Endodermal cell (in vitro differentiated cells): ENCODE measurements at places on chromosomes 2 and 18. TPM values are rescaled to one million over a fixed set of nuclear protein-coding genes. Genes with fewer than 3 reads are reported as not detected.

The KCNF1 gene
- 4.7 to 16.7 TPM (median 5.2 TPM) in 3 replicates for total RNA-seq

The PPM1G gene
- total RNA-seq, result 124 and 129 TPM in 2 replicates

The SNED1 gene
- 0.49 to 0.82 TPM (median 0.66 TPM) in 3 replicates for total RNA-seq

DNA sequence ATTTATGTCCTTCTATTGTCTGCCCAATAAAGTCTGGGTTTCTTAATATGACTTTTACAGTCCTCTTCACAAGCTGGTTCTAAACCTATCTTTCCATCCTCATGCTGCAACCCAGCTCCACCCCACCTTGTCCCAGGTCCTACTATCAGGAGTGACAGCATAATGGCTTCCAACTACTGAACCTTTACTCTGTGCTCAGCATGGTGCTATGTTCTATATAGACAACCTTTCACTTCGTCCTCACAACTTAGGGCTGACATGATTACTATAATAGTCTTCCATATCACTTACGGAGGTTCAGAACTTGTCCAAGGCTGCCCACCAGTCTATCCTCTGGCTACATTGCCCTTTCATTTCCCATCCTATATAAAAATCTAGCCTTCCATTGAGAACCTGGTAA is 256.8 kb downstream of the ALK start:
- no peaks in the 10 kb centered on the region for H3K36me3 ChIP-seq
- no peak overlapping the region for H3K27ac ChIP-seq
- DNase-seq, result no peak
- no peaks in the 10 kb centered on the region for H3K4me1 ChIP-seq

DNA sequence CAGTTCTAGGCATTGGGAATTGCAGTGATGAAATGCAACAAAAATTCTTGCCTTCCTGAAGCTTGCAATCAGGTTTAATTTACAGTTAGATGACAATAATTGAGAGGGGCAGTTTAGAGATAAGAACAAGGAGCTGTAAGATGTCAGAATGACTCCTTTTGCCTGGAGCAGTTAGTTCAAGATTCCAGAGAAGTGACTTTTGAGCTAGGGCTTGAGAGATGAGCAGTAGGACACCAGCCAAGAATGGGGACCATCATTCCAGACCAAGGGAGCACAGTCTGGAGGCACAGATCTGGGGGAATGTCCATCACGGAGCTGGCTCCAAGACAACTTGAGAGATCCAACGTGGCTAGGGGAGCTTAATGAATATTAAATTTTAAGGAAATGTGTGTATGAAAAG is 26.8 kb downstream of the CACNB4 start:
- H3K4me3 ChIP-seq, result no peak overlapping the region
- H3K36me3 ChIP-seq, result no peaks in the 10 kb centered on the region
- no peaks in the 10 kb centered on the region for H3K27me3 ChIP-seq
- H3K27ac ChIP-seq, result no peak overlapping the region
- DNase-seq, result no peak

DNA sequence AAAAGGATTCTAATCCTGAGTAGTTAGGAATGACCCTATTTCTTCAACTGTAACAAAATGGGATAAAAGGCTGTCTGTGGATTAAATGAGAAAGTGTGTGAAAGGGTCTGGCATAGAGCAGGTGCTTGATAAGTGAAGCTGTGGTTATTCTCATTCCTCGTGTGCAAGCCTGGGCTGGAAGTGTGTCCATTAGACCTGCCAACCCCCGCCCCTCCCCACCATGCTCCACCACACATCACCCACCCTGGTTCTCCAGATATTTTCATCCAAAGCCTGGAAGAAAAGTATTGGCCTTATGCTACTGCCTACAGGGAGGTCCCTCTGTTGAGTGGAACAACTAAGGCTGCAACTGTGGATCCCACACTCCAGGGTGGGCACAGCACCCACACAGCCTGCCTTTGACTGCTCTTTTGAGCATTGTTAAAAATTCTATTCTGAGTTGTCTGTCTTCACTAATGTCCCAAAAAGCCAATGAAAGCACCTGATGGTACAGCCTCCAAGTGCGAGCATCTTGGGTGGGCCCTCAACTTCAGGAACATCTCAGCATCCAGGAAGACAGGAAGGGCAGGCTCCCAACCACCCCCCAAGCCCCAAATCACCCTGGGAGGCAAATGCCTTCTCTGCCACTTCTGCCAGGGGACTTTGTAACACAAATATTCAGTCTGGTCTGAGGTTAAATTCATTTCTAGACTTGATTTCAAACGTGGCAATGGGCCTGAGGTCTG is 102.8 kb upstream of the PPP1CB start:
- H3K36me3 ChIP-seq, result no peaks in the 10 kb centered on the region
- no peak overlapping the region for H3K4me3 ChIP-seq
- H3K27me3 ChIP-seq, result no peaks in the 10 kb centered on the region

DNA sequence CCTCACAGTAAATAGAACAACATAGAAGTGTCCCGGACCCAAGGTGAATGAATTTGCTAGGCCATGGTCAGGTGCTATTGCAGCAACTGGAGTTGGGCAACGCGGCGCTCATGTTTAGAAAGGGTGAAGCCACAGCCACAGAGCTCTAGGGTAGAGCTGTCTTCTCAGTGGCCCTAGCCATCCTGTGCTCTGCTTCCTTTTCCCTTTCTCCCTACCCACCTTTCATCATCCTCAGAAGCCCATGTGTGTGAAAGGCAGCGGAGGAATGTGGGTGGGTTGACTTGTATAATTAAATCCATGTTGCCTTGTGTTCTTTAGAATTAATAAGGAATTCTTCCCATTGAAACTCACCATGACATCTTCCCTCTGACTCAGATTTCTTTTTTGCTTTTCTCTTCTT is 336.7 kb downstream of the OSR1 start:
- no peaks in the 10 kb centered on the region for H3K27me3 ChIP-seq
- H3K4me1 ChIP-seq, result no peaks in the 10 kb centered on the region
- no peak overlapping the region for H3K27ac ChIP-seq
- no peaks in the 10 kb centered on the region for H3K36me3 ChIP-seq

DNA sequence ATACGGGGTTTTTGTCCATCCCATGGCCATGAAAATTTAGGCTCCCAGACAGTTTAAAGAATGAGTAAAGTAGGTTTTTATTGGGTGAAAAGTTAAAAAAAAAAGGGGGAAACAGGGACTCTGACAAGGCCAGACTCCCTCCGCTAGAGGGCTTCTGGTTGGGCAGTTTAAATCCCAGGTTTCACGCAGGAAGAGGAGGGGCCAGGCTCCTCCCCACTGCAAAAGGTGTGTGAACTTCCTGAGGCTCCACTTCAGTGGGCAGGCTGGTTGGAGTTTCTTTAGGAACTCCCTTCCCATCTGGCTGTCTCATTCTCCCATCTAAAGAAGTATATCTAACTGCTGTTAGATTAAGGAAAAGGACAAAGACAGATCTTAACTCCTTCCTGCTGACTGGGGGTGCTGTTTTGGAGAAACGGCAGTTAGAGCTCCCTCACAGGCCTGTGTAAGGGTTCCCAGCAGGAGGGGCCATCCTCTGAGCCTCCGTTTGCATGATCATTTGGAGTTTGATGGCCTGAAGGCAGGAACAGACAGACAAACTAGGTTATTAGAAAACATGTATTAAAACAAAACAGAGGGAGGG is 1160.7 kb downstream of the CNTNAP5 start:
- H3K27me3 ChIP-seq, result no peaks in the 10 kb centered on the region
- H3K4me1 ChIP-seq, result no peaks in the 10 kb centered on the region
- H3K36me3 ChIP-seq, result no peaks in the 10 kb centered on the region
- DNase-seq, result peak; percentile 58

GRCh38 chr18:27138079-27138478 is 47.0 kb downstream of the CHST9 start:
- peak overlapping the region; percentile 54 for H3K4me3 ChIP-seq
- H3K36me3 ChIP-seq, result no peaks in the 10 kb centered on the region
- H3K27ac ChIP-seq, result no peak overlapping the region
- DNase-seq, result no peak
- peaks cover 11% of the 10 kb centered on the region for H3K4me1 ChIP-seq

GRCh38 chr18:31402026-31402373 is 25.4 kb downstream of the DSG4 start:
- no peaks in the 10 kb centered on the region for H3K4me1 ChIP-seq
- H3K36me3 ChIP-seq, result no peaks in the 10 kb centered on the region
- H3K27me3 ChIP-seq, result no peaks in the 10 kb centered on the region
- DNase-seq, result no peak
- H3K4me3 ChIP-seq, result no peak overlapping the region

GRCh38 chr2:25340181-25340921 is 1.4 kb downstream of the DNMT3A start:
- DNase-seq, result no peak
- peaks cover 16% of the 10 kb centered on the region for H3K27me3 ChIP-seq
- no peaks in the 10 kb centered on the region for H3K36me3 ChIP-seq

DNA sequence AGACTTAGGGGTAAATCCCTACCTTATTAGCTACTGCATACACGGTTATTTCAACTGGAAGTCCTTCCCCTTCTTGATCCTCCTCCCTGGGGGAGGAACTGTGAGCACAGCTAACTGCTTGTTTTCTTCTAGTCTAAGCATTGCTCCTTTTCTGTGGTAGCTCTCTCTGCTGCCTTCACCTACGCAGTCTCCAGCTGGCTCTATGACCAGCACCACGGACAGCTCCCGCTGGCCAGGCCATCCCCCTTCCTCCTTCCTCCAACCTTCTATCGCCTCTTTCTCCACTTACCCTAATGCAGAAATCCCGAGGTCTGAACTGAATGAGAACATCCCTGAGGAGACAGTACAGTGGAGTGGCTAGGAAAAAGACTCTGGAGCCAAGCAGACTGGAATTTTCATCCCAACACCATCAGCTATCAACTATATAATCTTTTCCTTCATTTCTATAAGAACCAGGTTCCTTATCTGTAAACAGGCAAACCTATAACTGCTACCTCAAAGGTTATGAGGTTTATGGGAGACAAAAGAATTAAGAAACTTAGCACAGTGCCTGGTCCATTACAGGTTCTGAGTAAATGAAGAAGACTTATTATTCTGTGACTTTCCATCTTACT is 4.7 kb upstream of the CFAP65 start:
- H3K27me3 ChIP-seq, result peaks cover 77% of the 10 kb centered on the region

DNA sequence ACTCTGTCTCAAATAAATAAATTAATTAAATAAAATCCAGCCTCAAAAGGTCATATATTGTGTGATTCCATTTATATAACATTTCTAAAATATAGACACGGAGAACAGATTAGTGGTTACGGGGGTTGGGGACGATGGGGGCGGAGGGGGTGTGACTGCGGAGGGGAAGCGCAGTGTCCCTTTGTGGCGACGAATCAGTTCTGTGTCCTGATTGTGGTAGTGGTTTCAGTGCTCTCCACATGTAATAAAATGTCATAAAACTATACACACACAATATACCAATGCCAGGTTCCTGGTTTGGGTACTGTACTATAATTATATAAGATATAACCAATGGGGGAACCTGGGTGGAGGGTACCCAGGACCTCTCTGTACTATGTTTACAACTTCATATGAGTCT is 186.4 kb downstream of the ANAPC1 start:
- H3K27me3 ChIP-seq, result no peaks in the 10 kb centered on the region
- peaks cover 3% of the 10 kb centered on the region for H3K4me1 ChIP-seq
- H3K36me3 ChIP-seq, result no peaks in the 10 kb centered on the region
- peak; percentile 13 for DNase-seq
- H3K27ac ChIP-seq, result no peak overlapping the region

DNA sequence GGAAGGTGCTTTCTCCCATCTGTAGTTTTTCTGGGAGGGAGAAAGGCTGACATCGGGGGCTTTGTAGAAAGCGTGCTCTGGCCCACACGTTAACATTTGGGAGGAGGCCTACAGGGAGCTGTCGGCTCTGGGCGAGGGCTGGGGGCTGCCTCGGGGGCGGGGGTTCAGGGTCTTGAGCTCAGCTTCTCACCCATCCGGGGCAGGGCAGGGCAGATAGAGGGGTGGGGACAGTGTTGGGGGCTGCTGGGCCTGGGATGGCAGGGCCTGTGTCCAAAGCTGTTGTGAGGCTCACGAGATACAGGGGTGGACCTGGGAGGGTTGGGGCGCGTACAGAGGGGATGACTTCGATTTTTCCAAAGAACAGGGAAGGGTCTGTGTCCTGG is 27.0 kb downstream of the NFATC1 start:
- DNase-seq, result no peak
- no peaks in the 10 kb centered on the region for H3K27me3 ChIP-seq
- H3K4me1 ChIP-seq, result no peaks in the 10 kb centered on the region
- H3K27ac ChIP-seq, result no peak overlapping the region
- no peak overlapping the region for H3K4me3 ChIP-seq

- H3K4me1 ChIP-seq, result peaks cover 66% of the 10 kb centered on the region
- peak overlapping the region; percentile 79 for H3K27ac ChIP-seq
- H3K4me3 ChIP-seq, result no peak overlapping the region
These were observed 61.8 kb downstream of the CDH2 start for GRCh38 chr18:28115149-28115550.

DNA sequence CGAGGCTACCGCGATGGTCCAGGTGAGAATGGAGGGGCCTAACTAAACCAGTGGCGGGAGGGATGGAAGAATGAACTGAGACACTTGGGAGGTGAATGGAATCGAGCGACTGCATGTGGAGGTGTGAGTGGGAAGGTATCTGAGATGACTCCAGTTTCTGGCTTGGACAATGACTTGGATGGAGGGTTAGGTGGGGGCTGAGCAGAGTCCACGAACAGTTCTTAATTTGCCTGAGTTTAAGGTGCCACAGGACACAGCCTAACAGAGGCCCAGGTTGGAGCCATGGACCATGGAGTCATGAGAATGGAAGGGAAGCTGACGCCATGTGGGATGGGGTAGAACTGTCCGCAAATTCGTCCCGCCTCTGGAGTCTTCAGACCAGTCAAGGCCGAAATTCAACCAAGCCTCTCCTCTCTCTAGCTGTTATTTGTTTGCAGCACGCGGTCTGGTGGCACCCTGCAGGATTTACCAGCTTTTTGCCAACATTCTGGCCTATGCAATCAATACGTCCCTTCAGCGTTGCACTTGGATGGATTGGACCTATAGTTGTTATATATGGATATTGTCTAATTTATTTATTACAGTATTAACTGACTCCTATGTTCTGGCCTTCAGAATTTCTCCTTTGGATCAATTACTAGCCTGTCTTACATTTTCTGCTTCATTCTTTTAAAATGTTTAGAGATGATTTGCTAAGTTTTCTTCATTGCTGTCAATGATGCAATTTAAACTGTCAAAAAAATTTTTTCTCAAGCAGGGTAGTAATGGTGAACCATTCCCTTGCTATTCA is 940 bp upstream of the BOLA3 start:
- H3K27ac ChIP-seq, result no peak overlapping the region
- H3K27me3 ChIP-seq, result no peaks in the 10 kb centered on the region
- peaks cover 30% of the 10 kb centered on the region for H3K36me3 ChIP-seq
- H3K4me3 ChIP-seq, result peak overlapping the region; percentile 78
- no peak for DNase-seq

- no peaks in the 10 kb centered on the region for H3K36me3 ChIP-seq
- no peak overlapping the region for H3K4me3 ChIP-seq
- no peak overlapping the region for H3K27ac ChIP-seq
These were observed 40.1 kb downstream of the PHLPP1 start for GRCh38 chr18:62755454-62755853.
